NCI-H2081 (cell line): ENCODE measurements at places on chromosomes 12 and 14.

GRCh38 chr12:21350975-21351374 lies 16.3 kb upstream of the SLCO1A2 start:
- peak; percentile 31 for DNase-seq

GRCh38 chr12:76919383-76920171 lies 40.8 kb upstream of the CSRP2 start:
- peak; percentile 69 for DNase-seq

DNA sequence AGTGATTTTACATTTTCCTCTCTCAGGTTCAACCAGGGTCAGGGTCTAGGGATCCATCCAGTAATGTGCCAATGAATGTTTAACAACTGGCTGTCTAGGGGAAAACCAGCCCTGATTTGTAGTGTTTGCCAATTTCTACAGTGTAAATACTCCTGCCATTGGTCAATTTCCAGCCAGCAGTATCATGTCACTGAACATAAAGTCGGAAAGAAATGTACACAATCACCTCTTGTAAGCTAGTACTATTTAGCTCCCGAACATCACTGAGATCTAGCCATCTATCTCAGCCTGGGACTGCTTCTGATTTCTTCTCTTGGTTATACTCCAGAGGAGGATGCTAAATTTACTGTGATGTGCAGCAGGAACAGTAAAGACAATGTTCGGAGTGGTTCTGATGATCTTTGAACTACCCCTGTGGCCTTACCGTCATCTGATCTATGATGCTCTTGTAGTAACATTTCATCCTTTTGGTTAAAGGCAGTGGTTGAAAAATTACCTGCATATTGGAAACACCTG lies 36.7 kb upstream of the EGLN3 start:
- DNase-seq: no peak

- no peak for DNase-seq
Observed at GRCh38 chr12:127158385-127159061, 1108.4 kb upstream of the TMEM132C start.

DNA sequence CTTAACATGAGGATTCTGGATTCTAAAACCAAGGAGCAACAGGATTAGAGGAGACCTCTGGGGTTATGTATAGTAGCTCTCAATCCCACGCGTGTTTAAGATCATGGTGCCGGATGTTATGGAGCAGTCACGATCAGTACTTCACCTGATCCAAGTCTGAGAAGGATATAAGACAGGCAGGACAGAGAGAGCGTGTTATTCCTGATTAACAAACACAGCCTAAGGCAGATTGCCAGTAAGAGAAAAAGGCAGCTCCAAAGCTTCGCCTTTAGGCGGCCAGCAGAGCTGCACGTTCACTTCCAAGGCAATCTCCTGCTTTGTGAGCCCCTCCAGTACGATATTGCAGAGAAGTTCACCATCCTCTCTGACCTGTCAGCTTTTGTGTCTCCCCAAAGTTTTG lies 5.5 kb downstream of the SETD3 start:
- no peak for DNase-seq

GRCh38 chr12:110020956-110021355 lies 21.7 kb downstream of the ANKRD13A start:
- no peak for DNase-seq

DNA sequence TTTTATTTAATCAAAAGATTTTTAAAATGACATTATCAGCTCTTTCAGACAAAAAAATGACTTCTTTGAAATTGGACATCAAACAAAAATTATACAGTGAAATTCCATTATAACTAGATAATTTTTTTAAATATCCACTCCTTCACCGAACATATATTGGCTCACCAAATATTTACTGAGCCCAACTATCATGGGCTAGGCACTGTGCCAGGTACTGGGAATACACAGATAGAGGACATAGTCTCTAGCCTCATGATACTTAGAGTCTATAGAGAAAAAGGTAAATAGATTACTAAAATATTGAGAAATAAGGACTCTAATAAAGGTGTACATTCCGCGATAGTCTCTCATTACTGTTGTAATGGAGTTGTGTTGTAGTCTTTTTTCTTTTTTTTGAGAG lies 219.9 kb downstream of the SEC23A start:
- DNase-seq: no peak

DNA sequence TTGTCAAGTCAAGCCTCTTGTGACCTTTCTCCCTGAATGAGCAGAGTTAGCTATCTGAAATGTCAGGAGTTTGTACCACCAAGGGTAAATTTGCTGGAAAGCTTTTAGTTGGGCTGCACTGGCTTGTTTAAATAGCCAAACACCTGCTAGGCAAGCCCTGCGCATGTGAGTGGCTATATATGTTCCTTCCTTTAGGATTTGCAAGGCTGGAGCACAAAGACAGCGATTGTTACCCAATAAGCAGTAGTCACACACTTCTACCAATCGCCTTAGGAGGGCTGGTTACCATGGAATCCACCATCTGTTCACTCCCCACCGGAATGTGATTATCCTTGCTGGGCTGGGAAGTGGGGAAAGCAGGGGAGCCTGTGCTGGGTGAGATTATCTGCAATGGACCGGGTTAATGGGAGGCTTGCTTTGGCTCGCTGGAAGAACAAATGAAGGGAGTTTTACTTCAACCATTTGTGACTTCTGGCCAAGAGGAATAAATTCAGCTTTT lies 102.5 kb downstream of the FGD4 start:
- peak; percentile 96 for DNase-seq

- no peak for DNase-seq
Observed at GRCh38 chr12:130449291-130449690, 111.6 kb downstream of the PIWIL1 start.
